ENCODE measurements at places on chromosomes 7 and 10.

GRCh38 chr7:157654350-157654749, 317.5 kb downstream of the DNAJB6 start:
- no peaks in the 10 kb centered on the region for H3K36me3 ChIP-seq
- no peak overlapping the region for H3K27ac ChIP-seq
- no peaks in the 10 kb centered on the region for H3K4me1 ChIP-seq
- peak; percentile 23 for DNase-seq

DNA sequence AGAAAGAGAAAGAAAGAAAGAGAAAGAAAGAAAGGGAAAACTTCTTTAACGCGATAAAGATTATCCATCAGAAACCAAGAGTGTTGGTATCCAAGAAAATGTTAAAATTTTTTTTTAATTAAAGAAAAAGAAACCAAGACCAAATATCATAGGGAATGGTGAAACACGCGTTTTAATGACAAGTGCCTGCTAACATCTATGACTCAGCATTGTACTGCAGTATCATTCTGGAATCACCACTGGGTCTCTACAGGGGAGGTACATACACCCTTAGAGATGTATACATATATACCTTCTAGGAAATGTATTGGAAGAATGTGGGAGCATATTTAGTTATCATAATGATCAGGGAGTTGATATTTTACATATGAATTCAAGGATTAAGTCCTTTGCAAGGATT, 32.1 kb upstream of the PIK3AP1 start:
- H3K27me3 ChIP-seq, result no peaks in the 10 kb centered on the region
- no peak overlapping the region for H3K4me3 ChIP-seq
- H3K36me3 ChIP-seq, result no peaks in the 10 kb centered on the region
- DNase-seq, result no peak

GRCh38 chr7:42981601-42982000, 49.4 kb downstream of the MRPL32 start:
- H3K4me3 ChIP-seq, result no peak overlapping the region
- DNase-seq, result no peak
- no peaks in the 10 kb centered on the region for H3K36me3 ChIP-seq
- no peaks in the 10 kb centered on the region for H3K27me3 ChIP-seq

- H3K4me3 ChIP-seq, result no peak overlapping the region
- no peaks in the 10 kb centered on the region for H3K36me3 ChIP-seq
- no peak for DNase-seq
- H3K4me1 ChIP-seq, result peaks cover 5% of the 10 kb centered on the region
These were observed 54.8 kb upstream of the CALD1 start for GRCh38 chr7:134724606-134725005.

DNA sequence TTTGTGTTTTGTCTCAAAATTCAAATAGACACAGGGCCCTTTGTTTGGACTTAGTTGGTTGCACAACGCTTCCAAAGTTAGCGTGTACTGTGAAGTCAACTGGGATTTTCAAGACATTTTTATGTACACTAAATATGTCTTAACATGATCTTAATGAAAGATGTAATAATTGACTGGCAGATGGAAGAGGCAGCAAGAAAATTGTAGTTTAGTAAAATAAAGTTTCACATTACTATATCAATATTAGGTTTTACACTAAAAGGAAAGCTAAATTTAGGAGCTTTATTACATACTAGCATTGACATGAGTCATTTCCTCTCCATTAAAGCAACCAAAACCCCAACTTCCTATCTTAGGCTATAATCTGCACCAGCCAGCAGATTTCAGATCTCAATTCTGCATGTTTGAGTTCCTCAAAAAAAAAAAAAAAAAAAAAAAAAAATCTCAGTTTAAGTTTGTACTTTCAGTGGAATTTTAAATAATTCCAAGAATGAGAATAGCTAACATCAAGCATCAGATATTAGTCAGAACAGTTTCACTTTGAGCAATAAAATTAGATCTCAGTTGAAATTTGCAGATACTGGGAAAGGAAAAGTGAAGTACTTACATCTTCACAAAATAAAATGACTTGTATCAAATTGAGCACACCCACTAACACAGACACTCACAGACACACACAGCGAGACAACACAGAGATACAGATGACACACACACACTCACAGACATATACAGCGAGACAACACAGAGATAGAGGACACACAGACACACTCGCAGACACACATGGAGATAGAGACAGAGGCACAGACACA, 346.6 kb upstream of the KLF6 start:
- peak overlapping the region; percentile 24 for H3K4me3 ChIP-seq
- H3K4me1 ChIP-seq, result peaks cover 30% of the 10 kb centered on the region
- H3K27ac ChIP-seq, result peak overlapping the region; percentile 96
- H3K36me3 ChIP-seq, result no peaks in the 10 kb centered on the region
- H3K27me3 ChIP-seq, result no peaks in the 10 kb centered on the region

DNA sequence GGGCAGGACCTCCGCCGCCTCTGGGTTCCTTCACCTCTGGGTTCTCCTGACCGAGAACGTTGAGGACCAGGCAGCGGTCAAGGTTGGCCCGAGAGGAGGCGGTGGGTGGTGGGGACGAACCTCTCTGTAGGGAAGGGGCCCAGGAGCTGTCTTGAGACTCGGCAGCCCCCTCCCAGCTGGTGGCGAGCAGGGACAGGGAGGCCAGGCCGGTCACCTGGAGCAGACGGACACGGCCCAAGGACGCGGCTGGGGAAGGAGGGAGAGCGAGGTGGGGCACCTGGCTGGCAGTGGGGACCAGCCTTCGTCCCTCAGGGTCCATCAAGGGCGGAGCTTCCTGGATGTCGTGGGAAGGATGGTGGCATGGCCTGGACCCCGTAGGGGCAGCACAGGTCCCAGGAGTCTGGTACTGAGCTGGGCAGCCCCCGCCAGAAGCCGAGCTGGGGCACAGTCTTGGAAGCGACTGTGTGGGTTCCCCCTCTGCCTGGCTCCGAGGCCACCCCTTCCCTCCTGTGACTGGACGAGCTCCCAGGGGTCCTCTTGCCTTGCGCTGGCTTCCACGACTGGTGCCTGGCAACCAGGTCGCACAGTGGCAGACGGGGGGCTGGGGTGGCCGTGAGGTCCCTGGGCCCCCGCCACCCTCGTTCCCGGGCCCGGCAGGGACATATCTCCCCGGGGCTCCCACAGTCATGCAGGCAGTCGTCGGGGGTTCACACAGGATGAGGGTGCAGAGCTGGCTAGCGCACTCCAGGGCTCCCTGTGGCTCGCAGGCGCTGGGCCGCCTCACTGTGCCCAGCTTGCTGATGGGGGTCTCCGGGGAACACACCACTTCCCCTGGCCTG, 89.9 kb downstream of the DNAJB6 start:
- H3K4me3 ChIP-seq, result no peak overlapping the region
- no peaks in the 10 kb centered on the region for H3K27me3 ChIP-seq
- no peaks in the 10 kb centered on the region for H3K36me3 ChIP-seq
- no peak for DNase-seq
- no peak overlapping the region for H3K27ac ChIP-seq

- no peaks in the 10 kb centered on the region for H3K4me1 ChIP-seq
- no peaks in the 10 kb centered on the region for H3K27me3 ChIP-seq
- H3K4me3 ChIP-seq, result no peak overlapping the region
- H3K36me3 ChIP-seq, result no peaks in the 10 kb centered on the region
- H3K27ac ChIP-seq, result no peak overlapping the region
- no peak for DNase-seq
These were observed 93.2 kb downstream of the AKR1D1 start for GRCh38 chr7:138169441-138169851.

GRCh38 chr7:55527307-55527706, 45.0 kb downstream of the VOPP1 start:
- no peak overlapping the region for H3K4me3 ChIP-seq
- H3K27me3 ChIP-seq, result no peaks in the 10 kb centered on the region
- no peak overlapping the region for H3K27ac ChIP-seq
- H3K36me3 ChIP-seq, result no peaks in the 10 kb centered on the region
- DNase-seq, result no peak
- H3K4me1 ChIP-seq, result no peaks in the 10 kb centered on the region

DNA sequence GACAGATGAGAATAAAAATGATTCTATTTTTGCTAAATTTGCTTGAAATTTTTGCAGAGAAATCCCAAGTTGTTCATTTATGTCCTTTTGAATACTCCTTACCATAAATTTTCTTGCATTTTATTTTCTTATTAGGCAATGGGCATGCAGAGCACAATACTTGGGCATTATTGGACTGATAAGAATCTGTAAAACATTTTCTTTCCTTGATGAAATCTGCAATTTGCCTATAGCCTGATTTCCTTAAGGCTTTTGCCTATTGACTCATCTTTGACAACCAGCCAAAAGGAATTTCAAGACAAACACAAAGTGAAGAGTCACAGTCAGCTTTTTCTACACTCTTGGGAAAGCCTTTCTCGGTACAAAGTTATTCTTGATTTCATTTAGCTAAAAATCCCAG, 30.5 kb upstream of the GNAT3 start:
- no peaks in the 10 kb centered on the region for H3K4me1 ChIP-seq
- H3K4me3 ChIP-seq, result no peak overlapping the region
- DNase-seq, result no peak
- H3K27ac ChIP-seq, result no peak overlapping the region
- H3K36me3 ChIP-seq, result no peaks in the 10 kb centered on the region

- no peak overlapping the region for H3K4me3 ChIP-seq
- H3K27ac ChIP-seq, result no peak overlapping the region
- peaks cover 52% of the 10 kb centered on the region for H3K4me1 ChIP-seq
- H3K36me3 ChIP-seq, result no peaks in the 10 kb centered on the region
- peak; percentile 60 for DNase-seq
These were observed 84.4 kb downstream of the TNS3 start for GRCh38 chr7:47497367-47498096.

GRCh38 chr7:8168336-8168735, 93.6 kb downstream of the ICA1 start:
- DNase-seq, result no peak
- H3K27me3 ChIP-seq, result no peaks in the 10 kb centered on the region
- no peak overlapping the region for H3K4me3 ChIP-seq

DNA sequence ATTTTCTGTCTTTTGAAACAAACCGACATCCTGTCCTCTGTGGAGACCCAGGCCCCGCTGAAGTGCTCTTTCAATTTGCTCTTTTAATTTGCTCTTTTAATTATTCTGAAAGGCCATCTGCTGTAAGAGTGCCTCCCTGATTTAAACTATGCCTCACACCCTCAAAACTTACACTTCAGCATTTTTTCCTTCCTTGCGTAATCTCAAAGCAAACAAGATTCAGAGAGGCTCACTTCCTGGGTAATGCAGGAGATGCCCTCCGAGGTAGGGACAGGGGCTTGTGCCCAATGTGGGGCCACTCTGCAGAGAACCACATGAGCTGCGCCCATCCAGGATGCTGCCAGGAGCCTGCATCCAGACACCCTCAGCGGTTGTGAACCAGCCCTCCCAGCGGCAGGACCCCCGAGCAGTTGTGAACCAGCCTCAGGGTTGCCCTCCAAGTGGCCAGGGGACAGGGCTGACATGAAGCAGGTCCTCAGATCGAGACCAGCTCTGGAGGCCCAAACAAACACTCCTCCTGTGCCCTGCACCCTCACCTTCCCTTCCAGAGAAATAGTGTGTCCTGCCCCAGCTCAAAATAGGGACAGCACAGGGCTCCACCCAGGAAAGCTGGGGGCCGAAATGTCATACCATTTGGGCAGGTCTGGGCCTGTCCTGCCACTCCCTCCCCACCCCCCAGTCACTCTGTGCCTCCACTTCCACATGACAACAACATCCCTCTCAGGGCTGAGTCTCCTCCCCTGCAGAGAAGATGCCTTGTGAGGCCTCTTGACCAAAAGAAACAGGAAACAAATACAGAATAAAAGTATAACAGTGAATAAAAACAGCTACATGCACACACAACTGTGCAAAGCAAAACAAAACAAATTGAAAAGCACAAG, 190.4 kb downstream of the PTPRN2 start:
- peaks cover 11% of the 10 kb centered on the region for H3K4me1 ChIP-seq
- H3K4me3 ChIP-seq, result no peak overlapping the region
- no peak overlapping the region for H3K27ac ChIP-seq
- no peak for DNase-seq
- H3K36me3 ChIP-seq, result no peaks in the 10 kb centered on the region

DNA sequence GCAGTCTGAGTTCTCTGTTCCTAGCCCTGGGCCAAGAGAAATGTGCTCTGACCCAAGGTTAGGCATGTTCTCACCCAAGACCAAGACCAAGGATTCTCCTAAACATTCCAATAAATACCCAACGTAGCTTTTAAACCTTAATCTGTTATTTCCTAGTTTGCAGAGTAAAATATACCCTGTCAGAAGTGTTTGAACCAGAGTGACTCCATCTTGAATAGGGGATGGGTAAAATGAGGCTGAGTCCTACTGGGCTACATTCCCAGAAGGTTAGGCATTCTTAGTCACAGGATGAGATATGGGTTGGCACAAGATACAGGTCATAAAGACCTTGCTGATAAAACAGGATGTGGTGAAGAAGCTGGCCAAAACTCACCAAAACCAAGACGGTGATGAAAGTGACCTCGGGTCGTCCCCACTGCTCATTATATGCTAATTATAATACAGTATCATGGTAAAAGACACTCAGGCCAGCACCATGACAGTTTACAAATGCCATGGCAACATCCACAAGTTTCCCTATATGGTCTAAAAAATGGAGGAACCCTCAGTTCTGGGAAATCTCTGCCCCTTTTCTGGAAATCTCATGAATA, 27.7 kb downstream of the PLXNA4 start:
- DNase-seq, result no peak
- H3K36me3 ChIP-seq, result no peaks in the 10 kb centered on the region

DNA sequence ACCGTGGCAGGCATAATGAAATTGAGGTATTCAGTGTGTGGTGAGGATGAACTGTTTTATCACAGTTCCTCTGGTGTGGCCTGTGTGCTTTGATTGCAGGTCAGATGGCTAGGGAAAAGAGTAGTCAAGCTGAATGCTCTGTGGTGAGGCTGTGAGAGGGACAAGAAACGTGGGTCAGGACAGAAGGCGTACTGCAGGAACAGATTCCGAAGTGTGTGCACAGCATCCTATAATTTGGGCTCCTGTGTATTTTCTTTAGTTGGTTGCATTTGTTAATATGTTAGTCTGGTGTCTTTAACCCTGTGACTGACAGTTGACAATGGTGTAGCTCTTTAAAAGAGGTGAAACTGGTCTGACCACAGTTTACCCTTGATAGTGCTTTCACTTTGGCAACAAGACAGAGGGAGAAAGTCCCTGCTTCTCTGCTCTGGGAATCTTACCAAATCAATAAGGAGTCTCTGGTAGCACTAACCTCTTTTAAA, 76.5 kb downstream of the AUTS2 start:
- no peaks in the 10 kb centered on the region for H3K27me3 ChIP-seq
- no peaks in the 10 kb centered on the region for H3K36me3 ChIP-seq
- H3K4me1 ChIP-seq, result peaks cover 7% of the 10 kb centered on the region
- no peak overlapping the region for H3K27ac ChIP-seq
- no peak overlapping the region for H3K4me3 ChIP-seq

- H3K27ac ChIP-seq, result no peak overlapping the region
- DNase-seq, result peak; percentile 57
- no peaks in the 10 kb centered on the region for H3K27me3 ChIP-seq
- H3K4me3 ChIP-seq, result no peak overlapping the region
- H3K4me1 ChIP-seq, result no peaks in the 10 kb centered on the region
These were observed 23.9 kb upstream of the GPR26 start for GRCh38 chr10:123642293-123642692.

- no peaks in the 10 kb centered on the region for H3K27me3 ChIP-seq
- no peak for DNase-seq
- no peak overlapping the region for H3K4me3 ChIP-seq
- H3K4me1 ChIP-seq, result no peaks in the 10 kb centered on the region
- no peak overlapping the region for H3K27ac ChIP-seq
These were observed 70.7 kb downstream of the ARHGAP22 start for GRCh38 chr10:48533951-48534720.
